CD8-positive, alpha-beta T cell (primary cell): ENCODE measurements at places on chromosomes 3 and 15.

DNA sequence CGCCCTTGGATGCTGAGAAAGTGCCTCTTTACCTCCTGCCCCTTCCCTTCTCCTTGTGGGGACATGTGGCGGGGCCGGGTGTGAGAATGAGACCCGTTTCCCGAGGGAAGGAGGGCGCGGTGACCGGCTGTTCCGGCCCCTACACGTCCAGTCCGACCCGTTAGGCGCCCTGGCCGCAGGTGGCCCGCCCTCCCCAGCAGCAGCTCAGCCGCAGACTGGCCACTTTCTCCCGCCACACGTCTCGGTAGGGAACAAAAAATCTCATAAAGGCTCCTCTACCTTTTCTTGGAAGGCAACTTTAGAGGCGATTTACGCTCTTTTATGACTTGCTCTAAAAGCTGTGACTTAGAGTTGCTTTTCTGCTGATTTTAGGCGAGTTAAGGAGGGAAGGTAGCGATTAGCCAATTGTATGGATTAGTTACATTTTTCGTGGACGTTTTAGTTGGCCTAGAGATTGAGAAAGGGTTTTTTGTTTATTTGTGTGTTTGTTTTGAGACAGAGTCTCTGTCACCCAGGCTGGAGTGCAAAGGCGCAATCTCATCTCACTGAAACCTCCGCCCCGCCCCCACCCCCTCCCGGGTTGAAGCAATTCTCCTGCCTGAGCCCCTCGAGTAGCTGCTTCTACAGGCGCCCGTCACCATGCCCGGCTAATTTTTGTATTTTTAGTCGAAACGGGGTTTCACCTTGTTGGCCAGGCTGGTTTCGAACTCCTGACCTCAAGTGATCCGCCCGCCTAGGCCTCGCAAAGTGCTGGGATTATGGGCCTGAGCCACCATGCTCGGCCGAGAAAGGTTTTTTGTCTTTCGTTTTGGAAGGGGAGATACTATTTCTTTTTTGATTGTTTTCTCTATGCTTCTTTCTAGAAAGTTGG is 8.3 kb upstream of the PGPEP1L start:
- DNase-seq = no peak

DNA sequence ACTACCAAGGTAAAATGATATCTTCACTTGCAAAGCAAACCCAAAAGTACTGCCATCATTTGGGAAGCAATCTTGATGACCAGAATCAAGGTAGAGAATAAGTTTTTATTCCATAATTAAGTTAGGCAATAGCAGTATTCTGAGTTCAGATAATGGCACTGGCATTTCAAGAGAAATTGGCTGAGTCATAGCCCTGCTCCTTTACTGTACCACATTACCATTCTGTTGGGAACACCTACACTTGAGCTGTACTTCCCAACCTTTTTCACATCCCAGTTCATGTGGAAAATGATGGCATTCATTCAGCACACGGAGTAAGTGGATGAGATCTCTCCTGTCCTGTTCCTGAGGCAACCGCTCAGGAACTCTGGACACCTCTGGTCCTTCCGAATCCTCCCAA is 311.6 kb upstream of the TPRG1 start:
- DNase-seq = no peak

GRCh38 chr3:125481786-125482185 is 38.2 kb downstream of the SNX4 start:
- DNase-seq = no peak

- DNase-seq = no peak
Observed at GRCh38 chr15:51825698-51826097, 3.8 kb upstream of the TMOD3 start.

GRCh38 chr15:81723113-81723651 is 322.6 kb downstream of the MEX3B start:
- no peak for DNase-seq

DNA sequence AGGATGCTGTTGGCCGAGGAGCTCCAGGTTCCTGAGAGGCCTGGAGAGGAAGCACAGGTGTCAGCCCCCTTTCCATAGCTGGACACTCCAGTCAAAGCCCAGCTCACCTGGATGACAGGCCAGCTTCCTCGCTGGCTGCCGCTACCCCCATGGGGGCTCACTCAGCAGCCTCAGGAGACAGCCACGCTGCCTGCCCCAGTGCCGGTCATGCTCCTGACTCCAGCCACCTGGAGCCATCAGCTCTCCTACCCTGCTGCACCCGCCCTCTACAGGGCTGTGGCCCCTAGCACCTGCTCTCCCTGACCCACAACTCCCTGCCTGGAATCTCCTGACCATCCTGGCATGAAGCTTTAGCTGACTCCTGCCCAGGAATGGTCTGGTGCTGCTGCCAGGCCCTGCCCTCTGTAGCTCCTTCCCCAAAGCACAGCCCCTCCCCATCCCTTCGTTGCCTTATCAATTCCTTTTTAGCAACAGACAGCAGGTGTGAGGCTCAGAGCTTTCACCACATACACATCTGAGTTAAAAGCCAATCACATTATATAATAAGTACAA is 94.2 kb downstream of the NUP210 start:
- DNase-seq = no peak

DNA sequence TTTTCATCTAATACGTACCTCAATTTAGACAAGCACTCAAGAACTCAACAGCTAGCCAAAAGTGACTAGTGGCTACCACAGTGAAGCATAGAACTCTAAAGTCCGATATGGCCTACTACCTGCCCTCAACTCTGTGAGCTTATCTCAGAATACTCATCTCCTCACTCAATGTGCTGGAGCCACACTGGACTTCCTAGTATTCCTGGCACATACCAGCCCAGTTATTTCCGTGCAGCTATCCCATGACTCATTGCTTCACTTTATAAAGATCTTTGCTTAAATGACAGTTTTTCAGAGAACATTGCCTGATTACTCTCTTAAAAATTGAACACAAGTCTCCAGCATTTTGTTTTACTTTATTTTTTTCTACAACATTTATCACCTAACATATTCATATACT is 524.7 kb downstream of the PYDC2 start:
- DNase-seq = no peak

DNA sequence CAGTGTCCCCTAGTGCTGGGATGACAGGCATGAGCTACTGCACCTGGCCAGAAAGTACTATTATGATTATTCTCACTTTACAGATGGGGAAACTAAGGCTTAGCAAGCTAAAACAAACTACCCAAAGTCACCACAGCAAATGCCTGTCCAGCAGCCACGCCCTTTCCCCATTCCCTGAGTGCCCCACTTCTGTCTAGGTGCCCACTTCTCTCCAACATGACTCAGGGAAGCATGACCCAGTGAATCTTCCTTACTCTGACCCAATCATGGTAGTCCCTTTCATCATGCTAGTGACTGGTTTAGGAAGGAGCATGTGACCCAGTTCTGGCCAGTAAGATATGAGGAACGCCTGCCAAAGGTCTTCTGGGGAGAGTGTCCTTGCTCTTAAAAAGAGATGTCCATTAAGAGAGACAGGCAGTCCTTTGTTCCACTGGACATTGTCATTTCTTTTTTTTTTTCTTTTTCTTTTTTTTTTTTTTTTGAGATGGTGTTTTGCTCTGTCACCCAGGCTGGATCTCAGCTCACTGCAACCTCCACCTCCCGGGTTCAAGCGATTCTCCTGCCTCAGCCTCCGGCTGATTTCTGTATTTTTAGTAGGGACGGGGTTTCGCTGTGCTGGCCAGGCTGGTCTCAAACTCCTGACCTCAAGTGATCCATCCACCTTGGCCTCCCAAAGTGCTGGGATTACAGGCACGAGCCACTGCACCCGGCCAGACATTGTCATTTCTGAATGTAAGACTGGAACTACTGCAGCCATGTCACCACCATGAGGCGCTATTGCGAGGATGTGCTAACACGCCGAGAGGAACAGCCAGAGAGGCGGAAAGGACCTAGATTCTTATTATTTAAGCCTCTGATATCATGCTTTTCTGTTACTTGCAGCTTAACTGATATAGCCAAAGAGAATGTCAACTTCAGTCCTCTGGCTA is 19.8 kb downstream of the MEGF11 start:
- no peak for DNase-seq

- no peak for DNase-seq
Observed at GRCh38 chr15:31732726-31733125, 297.6 kb upstream of the CHRNA7 start.

DNA sequence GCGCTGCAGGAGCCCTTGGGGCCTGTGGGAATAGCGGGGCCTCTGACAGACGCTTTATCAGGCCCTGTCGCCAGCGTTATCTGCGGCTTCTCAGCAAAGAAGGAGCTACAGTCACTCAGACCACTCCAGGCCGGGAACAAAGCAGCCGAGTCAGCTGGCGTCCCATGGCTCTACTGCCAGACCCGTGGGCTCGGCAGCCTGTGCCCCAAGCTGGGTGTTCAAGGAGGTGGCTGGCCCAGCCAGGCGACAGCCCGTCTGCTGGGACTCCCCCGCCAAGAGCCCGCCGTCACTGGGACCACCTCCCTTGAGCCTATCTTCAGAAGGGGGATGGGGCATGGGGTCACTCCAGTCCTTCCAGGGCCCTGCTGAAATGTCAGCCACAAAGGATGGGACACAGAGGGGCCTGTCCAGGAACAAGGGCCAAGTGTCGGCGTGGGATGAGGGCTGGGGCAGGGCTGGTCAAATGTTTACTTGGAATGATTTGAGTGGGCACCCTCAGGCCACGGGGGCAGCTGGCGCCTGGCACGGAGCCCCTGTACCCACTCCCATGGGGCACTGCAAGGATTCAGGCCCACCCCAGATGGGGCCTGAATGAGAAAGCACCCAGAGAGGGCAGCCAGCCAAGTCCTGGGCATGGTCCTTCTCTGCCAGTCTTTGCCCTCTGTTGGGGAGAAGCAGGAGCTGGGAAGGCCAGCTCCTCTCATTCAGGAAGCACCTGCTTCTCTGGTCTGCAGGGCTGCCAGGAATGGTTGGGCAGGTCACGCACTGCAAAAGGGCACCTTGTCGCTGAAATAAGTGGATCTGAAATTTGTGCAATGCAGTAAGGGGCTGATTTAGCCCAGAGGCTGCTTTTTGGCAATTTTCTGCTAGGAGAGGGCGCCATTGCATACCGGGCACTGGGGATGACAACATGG is 148.3 kb downstream of the SMAD6 start:
- no peak for DNase-seq

- no peak for DNase-seq
Observed at GRCh38 chr3:59288951-59289350, 239.1 kb upstream of the CFAP20DC start.

- no peak for DNase-seq
Observed at GRCh38 chr3:188926111-188926510, 245.7 kb upstream of the TPRG1 start.

GRCh38 chr3:73586190-73586589 is 38.6 kb downstream of the PDZRN3 start:
- no peak for DNase-seq

- no peak for DNase-seq
Observed at GRCh38 chr3:128336337-128337156, 130.1 kb downstream of the DNAJB8 start.

GRCh38 chr3:129240436-129240835 is 9.0 kb upstream of the COPG1 start:
- DNase-seq = no peak

- no peak for DNase-seq
Observed at GRCh38 chr3:16538507-16538906, 25.0 kb upstream of the RFTN1 start.

- DNase-seq = no peak
Observed at GRCh38 chr3:113771993-113772392, 25.2 kb downstream of the ATP6V1A start.

GRCh38 chr15:90637693-90638092 is 79.5 kb upstream of the BLM start:
- no peak for DNase-seq

DNA sequence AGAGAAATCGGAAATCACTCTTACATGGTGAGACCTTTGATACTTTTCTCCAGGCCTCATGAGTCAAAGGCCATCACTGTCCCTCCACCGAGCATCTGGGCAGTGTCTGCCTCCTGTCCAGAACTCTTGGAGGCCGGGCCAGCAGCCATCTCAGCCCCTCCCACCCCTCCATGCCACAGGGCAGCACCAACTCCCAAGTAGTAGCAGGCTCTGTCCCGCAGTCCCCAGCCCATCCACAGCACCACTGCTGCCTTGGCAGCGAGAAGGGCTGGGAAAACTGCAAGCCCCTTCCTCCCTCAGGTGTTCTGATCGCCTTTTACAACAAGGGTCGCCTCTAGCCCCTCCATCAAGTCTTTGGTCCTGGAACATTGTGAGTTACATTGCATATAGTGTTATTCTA is 5.5 kb downstream of the LYSMD4 start:
- DNase-seq = no peak

GRCh38 chr15:77030048-77030927 is 35.4 kb downstream of the PSTPIP1 start:
- no peak for DNase-seq

GRCh38 chr3:93961026-93961425 is 12.7 kb downstream of the PROS1 start:
- DNase-seq = no peak

GRCh38 chr3:172129850-172130716 is 90.7 kb downstream of the FNDC3B start:
- DNase-seq = peak; percentile 57

GRCh38 chr3:195066441-195066841 is 204.5 kb downstream of the XXYLT1 start:
- no peak for DNase-seq

- DNase-seq = no peak
Observed at GRCh38 chr15:51049081-51049480, 45.6 kb downstream of the TNFAIP8L3 start.

GRCh38 chr15:74382004-74382816 is 14.8 kb upstream of the CYP11A1 start:
- peak; percentile 88 for DNase-seq

DNA sequence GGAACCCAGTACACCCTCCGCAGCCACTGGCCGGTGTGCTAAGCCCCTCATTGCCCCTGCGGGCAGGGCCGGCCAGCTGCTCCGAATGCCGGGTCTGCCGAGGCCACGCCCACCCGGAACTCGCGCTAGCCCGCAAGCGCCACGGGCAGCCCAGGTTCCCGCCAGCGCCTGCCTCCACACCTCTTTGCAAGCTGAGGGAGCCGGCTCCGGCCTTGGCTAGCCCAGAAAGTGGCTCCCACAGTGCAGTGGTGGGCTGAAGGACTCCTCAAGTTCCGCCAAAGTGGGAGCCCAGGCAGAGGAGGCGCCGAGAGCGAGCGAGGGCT is 81.4 kb upstream of the BCHE start:
- DNase-seq = no peak

DNA sequence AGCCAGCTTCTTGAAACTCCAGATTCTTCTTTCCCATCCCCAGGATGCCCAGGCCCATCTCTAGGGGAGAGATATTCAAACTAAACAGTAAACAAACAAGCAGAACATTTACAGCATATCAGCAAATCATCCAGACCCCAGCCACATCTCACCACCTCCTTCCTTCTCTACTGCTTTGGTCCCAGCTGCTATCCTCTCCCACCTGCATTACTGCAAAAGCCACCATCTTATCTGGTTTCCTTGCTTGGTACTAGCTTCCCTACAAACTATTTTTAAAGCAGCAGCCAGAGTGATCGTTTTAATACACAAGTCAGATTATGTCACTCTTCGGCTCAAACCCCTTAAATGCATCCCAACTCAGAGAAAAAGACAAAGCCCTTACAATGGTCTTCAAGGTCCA is 4.8 kb downstream of the LYSMD2 start:
- no peak for DNase-seq

GRCh38 chr15:70497661-70498060 is 265.7 kb downstream of the UACA start:
- no peak for DNase-seq
